ENCODE measurements at places on chromosomes 3 and 15.

DNA sequence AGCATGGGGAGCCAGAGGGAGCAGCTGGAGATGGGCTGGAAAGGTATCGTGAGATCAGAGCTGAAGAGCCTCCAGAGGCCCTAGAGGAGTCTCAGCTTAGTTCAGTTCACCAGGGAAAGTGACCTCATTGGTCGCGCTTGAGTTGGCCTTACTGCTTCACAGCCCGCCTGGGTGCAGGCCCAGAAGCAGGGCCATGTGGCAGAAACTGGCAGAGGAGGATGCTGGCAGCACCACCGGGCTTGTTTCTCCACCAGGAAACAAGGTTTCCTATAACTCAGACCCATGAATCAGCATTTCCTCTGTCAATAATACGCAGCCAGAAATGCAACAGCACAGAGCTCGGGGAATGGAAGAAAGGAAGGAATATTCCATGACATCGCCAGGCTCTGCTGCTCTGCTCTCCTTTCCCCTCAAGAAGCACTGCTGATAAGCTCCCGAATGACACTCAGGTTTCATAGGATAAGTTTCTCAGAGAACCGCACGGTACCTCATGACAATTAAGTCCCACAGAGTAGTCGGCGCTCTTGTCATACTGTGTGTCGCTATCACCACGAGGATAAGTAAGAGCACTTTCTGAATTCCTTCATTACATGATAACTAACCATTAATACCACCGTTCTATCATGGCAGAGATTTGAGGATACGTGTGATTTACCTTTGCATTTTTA lies 147.1 kb upstream of the LPP start:
- no peak for DNase-seq

GRCh38 chr3:17182166-17182565 lies 297.4 kb downstream of the PLCL2 start:
- DNase-seq: no peak

GRCh38 chr3:133162670-133163305 lies 124.6 kb downstream of the TMEM108 start:
- DNase-seq: no peak

- no peak for DNase-seq
These were observed 4.2 kb upstream of the RAB8B start for GRCh38 chr15:63185206-63185605.

DNA sequence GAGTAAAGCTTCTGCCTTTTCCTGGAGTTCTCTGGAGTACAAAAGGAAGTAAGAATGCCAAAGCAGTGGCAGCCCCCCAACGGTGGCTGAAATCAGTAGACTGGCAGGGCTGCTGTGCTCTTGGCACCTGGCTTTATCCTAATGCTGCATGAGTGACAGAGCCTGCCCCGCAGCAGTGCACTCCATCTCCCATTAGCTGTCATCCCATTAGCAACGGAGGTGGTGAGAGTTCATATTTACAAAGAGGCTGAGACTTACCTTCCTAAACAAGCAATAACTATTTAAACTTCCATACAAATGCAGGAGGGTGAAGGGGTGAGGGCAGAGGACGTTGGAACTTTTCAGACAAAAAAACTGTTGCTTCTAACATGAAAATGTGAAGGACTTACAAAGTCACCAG lies 51.9 kb downstream of the SERPINI1 start:
- DNase-seq: no peak

DNA sequence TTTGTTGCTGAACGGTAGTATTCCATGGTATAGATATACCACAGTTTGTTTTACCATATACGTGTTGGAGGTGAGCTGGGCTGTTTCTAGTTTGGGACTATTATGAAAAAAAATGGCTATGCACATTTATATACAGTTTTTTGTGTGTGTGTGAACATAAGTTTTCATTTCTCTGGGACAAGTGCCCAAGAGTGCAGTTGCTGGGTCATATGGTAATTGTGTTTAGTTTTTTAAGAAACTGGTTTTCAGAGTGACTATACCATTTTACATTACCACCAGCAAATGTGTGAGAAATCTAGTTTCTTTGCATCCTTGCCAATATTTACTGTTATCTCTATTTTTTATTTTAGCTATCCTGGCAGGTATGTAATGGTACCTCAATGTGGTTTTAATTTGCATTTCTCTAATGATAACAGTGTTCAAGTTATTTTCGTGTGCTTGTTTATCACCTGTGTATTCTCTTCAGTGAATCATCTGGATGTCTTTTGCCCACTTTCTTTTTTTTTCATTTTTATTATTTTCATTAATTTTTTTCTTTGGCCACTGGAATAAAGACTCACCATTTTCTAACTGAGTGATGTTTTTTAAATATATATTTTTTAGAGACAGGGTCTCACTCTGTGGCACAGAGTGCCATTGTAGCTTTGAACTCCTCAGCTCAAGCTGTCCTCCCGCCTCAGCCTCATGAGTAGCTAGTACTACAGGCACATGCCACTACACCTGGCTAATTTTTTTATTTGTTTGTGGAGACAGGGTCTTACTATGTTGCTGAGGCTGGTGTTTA lies 75.3 kb downstream of the ZNF609 start:
- no peak for DNase-seq

- no peak for DNase-seq
These were observed 11.6 kb downstream of the FSIP1 start for GRCh38 chr15:39770748-39771689.

DNA sequence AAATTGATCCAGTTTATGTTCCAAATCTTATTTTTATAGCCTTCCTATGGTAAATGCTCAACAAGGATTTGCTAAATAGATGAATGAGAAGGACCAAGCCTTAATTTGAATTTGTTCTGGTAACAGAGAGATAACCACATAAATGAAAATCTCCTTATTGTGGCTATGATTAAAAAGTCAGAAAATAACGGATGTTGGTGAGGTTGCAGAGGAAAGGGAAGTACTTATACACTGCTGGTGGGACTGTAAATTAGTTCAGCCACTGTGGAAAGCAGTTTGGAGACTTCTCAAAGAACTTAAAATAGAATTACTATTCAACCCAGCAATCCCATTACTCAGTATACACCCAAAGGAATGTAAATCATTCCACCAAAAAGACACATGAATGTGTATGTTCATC lies 26.2 kb downstream of the AAGAB start:
- DNase-seq: no peak

DNA sequence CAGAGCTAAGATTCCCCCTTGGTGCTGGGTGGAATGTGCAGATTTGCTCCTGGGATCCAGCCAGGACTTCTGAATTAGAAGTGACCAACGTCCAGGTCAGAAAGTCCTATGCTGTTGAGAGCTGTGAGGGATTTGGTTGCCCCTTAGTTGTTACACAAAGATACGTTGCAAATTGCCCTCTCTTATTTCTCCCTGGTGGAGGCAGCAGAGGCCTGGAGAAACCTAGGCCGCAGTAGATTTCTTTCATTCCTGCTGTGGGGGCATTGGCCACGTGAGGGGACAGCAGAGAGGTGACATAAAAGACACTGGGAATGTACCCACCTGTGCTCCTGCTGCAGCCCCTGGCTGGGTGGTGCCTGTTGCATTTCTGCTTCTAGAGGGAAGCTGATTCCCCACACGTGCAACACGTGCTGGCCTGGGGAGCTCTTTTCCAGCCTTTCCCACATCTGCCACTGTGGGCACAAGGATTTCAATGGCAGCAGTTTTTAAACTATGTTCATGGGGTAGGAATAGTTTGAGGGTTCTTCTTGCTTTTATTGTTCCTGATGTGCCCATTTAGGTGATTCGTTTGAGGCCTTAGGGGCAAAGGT lies 65.7 kb downstream of the SYNM start:
- DNase-seq: no peak

DNA sequence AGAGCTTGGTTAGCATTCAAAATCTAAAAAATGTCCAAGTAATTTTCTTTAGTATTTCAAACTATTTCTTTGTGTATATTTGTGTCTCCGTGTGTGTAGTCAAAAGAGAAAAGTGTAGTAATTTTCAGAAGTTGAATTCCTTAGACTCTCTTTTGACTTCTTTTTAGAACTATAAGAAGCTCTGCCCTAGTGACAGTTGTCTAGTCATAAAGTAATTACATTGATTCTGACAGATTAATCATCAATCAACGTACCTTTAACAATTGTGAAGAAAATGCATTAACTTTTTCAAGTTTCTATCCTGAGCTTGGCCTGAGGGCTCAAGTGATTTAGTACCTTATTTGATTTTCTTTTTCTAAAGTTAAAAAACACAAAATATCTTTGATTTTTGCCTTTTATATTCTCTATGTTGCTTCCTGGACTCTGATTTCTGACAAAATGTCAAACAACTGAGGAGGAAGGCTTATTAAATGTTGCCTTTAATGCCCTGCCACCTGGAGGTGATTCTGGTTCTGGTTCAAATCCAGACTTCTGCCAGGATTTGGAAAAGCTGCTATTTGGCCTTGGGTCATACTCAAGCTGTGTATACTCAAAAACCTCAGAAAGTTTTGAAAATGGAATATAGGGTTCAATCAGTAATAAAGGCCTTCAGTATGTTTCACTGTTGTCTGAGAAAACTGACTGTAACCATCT lies 653.6 kb downstream of the NSUN3 start:
- DNase-seq: no peak

DNA sequence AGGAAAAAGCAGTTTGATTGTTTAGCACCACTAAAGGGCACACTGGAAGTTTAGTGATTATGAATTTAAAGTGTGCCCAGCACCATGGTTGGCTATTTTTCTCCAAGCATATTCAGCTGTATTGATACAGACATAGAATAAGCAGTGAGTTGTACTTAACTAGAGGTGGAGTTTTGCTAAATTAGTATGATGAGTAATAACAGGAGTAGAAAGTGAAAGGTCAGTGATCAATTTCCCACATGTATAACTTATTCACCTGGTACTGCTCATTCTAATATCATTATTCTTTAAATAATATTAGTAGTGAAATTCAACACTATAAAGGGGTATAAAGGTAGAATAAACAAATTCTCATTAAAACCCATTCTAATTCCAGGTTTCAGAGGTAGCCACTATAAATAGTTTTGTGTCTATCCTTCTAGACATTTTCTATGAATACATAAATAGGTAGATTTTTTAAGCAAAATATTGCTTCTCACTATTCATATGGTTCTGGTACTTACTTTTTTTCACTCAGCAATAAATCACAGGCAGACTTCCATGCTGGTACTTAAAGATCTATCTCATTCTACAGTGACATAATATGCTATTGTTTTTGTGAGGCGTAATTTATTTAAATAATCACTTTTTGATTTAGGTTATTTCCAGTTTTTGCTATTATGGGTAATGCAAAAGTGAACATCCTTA lies 732.9 kb downstream of the VGLL3 start:
- DNase-seq: no peak

DNA sequence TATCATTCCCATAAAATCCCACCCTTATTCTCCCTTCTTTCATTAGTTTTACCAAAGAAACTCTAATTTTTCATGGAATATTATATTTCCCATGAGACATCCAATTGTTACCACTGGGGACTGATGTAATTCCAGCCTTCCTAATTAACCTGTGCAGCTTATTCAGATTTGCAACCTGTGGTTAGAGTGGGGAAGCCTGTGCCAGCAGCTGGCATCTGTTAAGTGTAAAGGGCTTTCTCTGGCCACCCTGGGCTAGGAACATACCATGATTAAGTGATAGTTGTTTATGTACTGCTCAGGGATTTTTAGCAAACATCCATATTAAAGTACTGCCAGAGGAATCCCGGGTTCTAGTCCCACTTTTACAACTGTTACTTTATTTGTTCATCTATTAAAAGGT lies 78.2 kb downstream of the TPRG1 start:
- DNase-seq: no peak

DNA sequence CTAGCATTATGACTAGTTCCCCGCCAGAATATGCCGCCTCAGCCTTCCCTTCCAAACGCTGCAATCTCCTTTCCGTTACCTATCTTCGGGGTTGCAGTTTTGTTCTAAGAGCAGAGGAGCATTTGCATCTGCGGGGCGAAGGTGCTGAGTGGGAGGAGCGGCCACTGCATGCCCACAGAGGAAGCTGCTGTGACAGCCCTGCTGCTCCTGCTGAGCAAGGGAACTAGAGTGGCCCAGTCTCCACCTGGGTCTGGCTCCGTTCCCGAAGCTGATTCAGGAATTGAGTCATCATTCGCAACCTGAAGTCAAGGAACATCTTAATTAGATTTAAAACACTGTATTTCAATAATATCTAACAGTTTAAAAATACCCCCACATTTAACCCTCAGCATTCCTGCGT lies 98.2 kb upstream of the TJP1 start:
- DNase-seq: no peak

GRCh38 chr3:190504354-190505125 lies 9.3 kb upstream of the IL1RAP start:
- no peak for DNase-seq

- no peak for DNase-seq
These were observed 79.3 kb downstream of the EOMES start for GRCh38 chr3:27642796-27643195.

GRCh38 chr15:90617668-90618097 lies 88.0 kb downstream of the CRTC3 start:
- no peak for DNase-seq

- DNase-seq: no peak
These were observed 34.3 kb upstream of the ZMAT3 start for GRCh38 chr3:179105881-179106280.

- DNase-seq: no peak
These were observed 90.6 kb upstream of the FLNB start for GRCh38 chr3:57917601-57918000.

- DNase-seq: no peak
These were observed 62.7 kb downstream of the CCNL1 start for GRCh38 chr3:157097198-157097597.

DNA sequence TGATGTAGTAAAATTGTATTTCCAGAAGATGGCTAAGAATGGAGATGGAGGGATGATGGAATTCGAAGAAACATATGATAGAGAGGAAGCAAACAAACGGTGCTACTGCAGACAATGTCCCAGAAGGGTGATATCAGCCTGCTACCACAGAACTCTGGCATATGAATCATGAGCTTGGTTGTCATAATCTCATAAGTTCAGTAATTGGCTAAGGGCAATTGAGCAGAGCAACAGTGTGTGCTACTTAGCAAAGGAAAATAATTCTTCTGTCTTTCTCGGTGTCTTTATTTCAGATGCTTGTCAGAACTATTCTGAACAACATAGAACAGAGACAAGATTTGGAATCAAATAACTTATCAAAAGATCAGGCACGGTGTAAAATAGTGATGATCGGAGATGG lies 407.3 kb downstream of the GBE1 start:
- DNase-seq: no peak

DNA sequence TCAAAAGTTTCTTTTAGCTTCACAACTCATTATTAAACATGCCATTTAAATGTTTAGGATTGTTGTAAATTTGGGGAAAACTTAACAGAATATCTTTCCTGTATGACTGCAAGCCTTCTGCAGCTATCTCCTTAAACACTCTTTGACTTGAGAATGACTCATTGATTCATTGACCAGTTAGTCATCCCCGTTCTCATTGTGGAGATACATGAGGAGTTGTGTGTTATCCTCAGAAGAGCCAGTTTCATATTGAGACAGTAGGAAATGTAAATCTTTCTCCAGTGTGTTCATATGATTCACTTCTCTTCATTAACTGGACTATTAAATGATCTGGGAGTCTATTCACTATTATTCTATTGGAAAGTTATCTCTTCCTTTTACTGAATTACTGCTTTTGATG lies 83.0 kb downstream of the CRYGS start:
- DNase-seq: peak; percentile 76

GRCh38 chr15:73518180-73518862 lies 75.4 kb downstream of the REC114 start:
- no peak for DNase-seq

GRCh38 chr3:75188962-75189361 lies 475.2 kb upstream of the FRG2C start:
- DNase-seq: no peak

Measured in epithelial cell of prostate (primary cell).